ENCODE measurements at places on chromosomes 1 and 21. TPM values are rescaled to one million over a fixed set of nuclear protein-coding genes. Genes with fewer than 3 reads are reported as not detected.

GRCh38 chr1:167762061-167762746, 40.4 kb downstream of the MPZL1 start:
- peaks cover 49% of the 10 kb centered on the region for H3K4me1 ChIP-seq
- no peaks in the 10 kb centered on the region for H3K36me3 ChIP-seq
- peaks cover 2% of the 10 kb centered on the region for H3K27me3 ChIP-seq

DNA sequence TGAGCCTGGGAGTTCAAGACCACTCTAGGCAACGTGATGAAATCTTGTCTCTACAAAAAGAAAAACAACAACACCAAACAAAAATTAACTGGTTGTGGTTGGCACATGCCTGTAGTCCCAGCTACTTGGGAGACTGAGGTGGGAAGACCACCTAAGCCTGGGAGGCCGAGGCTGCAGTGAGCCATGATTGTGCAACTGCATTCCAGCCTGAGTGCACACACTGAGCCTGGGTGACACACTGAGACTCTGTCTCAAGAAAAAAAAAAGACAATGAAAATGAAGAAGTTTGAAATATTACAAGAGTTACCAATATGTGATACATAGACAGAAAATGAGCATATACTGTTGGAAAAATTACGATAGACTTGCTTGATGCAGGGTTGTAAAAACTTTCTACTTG, 31.9 kb downstream of the PDC start:
- no peaks in the 10 kb centered on the region for H3K27me3 ChIP-seq
- no peak overlapping the region for H3K4me3 ChIP-seq
- H3K27ac ChIP-seq: no peak overlapping the region
- H3K4me1 ChIP-seq: no peaks in the 10 kb centered on the region
- H3K36me3 ChIP-seq: peaks cover 17% of the 10 kb centered on the region

DNA sequence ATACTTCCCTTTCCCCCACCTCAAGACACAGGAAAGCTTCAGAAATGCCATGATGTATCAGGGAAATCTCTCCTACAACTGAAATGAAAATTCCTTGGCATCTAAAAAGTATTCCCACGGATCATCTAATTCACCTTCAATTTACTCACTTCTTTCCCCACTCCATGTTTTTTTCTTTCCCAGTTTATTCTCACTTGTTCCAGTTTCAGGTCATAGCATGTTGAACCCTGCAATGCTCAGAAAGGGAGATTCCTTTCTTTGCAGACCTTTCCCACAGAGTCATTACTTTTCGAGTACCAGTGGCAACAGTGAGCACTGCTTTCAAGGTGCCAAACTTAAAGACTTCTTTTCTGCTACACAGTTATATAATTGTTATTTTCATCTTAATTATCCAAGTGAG, 305.0 kb downstream of the VAV3 start:
- no peak for DNase-seq
- H3K4me1 ChIP-seq: no peaks in the 10 kb centered on the region
- H3K27me3 ChIP-seq: no peaks in the 10 kb centered on the region
- no peak overlapping the region for H3K4me3 ChIP-seq
- no peaks in the 10 kb centered on the region for H3K36me3 ChIP-seq
- no peak overlapping the region for H3K27ac ChIP-seq

DNA sequence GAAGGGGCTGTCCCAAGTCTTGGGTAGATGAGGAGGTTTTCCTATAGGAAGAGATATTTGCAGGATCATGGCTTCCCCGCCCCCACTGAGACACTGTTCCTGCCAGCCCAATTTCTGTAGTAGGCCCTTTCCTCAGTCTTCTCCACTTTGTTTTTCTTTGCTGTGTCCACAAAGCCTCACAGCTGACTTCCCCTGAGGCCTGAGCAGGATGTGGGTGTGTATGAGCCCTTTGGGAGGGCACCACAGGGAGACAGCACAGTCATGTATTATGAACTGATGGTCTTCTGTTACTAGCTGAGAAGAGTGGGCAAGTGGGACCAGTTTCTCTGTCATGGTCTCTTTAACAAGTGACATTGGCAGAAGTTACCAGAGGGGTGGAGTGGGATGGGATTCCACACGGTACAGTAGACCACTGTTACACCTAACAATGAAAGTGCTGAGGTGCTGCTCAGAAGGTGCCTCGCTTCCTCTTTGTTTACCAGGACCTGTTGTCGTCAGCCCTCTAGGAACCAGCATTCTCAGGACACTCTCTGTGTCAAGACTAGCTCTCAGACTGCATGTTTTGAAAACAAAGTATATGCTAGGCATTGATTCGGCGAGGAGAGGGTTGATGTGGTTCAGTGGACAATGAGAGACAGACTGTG, 253.8 kb upstream of the HOOK1 start:
- no peak overlapping the region for H3K27ac ChIP-seq
- H3K36me3 ChIP-seq: peaks cover 35% of the 10 kb centered on the region
- H3K27me3 ChIP-seq: no peaks in the 10 kb centered on the region
- peaks cover 21% of the 10 kb centered on the region for H3K4me1 ChIP-seq
- DNase-seq: no peak
- no peak overlapping the region for H3K4me3 ChIP-seq

DNA sequence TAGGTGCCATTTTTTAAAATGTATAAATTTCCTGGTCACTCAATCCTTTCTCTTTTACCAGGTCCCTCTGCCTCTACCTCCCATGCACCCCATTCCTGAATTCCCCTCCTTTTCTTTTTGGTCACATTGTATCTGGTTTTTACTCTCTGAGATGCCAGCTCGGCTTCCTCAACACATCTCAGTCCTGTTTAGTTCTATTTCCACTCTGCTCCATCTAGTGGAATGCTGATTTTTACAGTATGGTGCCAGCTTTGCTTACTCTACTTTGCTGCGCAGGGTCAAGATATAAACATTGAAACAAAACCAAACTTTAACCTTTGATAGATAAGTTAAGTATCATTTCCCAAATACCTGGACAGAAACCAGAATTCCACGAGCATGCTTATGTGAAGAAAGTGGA, 96.0 kb downstream of the ESRRG start:
- H3K27ac ChIP-seq: no peak overlapping the region
- no peak overlapping the region for H3K4me3 ChIP-seq
- DNase-seq: no peak
- H3K36me3 ChIP-seq: no peaks in the 10 kb centered on the region
- H3K27me3 ChIP-seq: no peaks in the 10 kb centered on the region

DNA sequence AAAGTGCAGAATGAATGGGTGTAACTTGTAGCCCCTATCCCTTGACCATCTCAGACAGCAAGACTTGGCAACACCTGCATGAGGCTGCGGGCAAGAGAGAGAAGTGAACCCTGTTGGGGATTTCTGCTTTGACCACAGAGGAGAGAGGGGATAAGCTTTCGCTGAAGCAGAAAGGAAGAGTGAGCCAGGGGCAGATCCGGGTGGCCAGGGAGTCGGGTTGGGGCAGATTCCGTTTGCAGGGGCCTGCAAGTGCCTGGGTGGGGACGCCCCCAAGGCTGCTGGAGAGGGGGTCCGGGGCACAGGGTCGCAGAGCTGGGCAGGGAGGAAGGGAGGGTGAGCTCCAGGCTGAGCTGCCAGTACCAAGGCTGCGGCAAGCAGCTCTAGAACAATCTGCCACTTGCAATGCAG, 25.3 kb upstream of the PIK3CD start:
- no peak for DNase-seq
- peak overlapping the region; percentile 54 for H3K4me3 ChIP-seq

GRCh38 chr21:29647353-29647781, 292.4 kb downstream of the GRIK1 start:
- H3K4me3 ChIP-seq: no peak overlapping the region
- H3K4me1 ChIP-seq: peaks cover 7% of the 10 kb centered on the region
- no peak for DNase-seq
- no peak overlapping the region for H3K27ac ChIP-seq

Gene RAP1GAP
- not detected for total RNA-seq

Gene DENND1B
- 6.4 TPM for total RNA-seq

Gene FMOD
- total RNA-seq: 0.74 TPM
